ENCODE measurements at places on chromosomes 2 and 18. TPM values are rescaled to one million over a fixed set of nuclear protein-coding genes. Genes with fewer than 3 reads are reported as not detected.

GRCh38 chr2:134144651-134145050, 109.2 kb upstream of the MGAT5 start:
- no peaks in the 10 kb centered on the region for H3K36me3 ChIP-seq
- no peaks in the 10 kb centered on the region for H3K4me1 ChIP-seq
- H3K27me3 ChIP-seq = no peaks in the 10 kb centered on the region
- no peak overlapping the region for H3K4me3 ChIP-seq
- H3K27ac ChIP-seq = no peak overlapping the region
- no peak for DNase-seq

- no peaks in the 10 kb centered on the region for H3K27me3 ChIP-seq
- no peaks in the 10 kb centered on the region for H3K4me1 ChIP-seq
- no peaks in the 10 kb centered on the region for H3K36me3 ChIP-seq
- DNase-seq = no peak
Observed at GRCh38 chr2:116057538-116057937, 1615.1 kb downstream of the DPP10 start.

DNA sequence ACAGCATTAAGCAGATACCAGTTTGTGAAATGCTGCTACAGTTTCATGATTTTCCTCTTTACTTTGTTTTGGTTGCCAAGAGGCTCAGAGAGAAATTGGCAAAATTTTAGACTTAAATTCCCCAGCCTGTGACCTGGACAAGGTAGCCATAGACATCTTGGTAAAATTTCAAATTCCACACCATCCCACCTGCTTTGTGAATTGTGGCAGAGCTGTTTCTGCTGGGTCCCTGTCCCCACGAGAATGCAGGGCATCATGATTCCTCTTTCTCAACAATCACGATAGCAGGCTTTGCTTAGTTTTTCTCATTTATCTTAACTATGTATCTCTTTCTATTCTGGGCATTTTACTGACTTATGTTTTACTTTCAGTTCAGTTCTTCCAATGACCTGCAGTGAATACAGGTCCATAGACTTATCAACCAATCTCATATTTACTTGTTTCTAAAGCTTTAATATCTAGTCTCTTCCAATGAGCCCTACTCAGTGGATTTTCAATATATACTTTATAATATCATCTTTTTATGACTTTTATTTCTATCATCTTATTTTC, 351.6 kb downstream of the SOCS6 start:
- DNase-seq = no peak
- no peaks in the 10 kb centered on the region for H3K36me3 ChIP-seq
- H3K4me3 ChIP-seq = no peak overlapping the region
- H3K4me1 ChIP-seq = no peaks in the 10 kb centered on the region
- no peak overlapping the region for H3K27ac ChIP-seq

DNA sequence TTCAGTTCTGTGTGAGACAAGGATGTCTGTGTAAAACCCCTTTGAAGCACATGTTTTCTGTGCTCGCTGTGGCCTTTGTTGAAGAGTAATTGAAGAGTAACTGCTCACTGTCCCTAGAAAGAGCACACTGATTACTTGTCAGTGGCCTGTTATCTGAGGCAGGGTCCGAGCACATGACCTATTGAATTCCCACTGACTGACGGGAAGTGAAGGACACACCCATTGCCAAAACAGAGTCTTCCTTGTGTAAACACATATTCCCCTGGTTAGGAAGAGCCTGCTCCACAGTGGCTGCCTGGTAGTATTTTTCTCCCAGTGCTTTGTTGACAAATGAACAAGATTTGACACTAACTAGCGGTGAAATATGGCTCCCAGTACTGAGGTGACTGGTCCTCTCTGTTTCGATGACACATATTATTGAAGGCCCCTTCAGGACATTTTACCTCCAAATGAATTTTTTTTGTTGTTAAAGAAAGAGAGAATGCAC, 148.5 kb upstream of the GYPC start:
- no peaks in the 10 kb centered on the region for H3K36me3 ChIP-seq
- no peak for DNase-seq
- H3K4me3 ChIP-seq = no peak overlapping the region
- H3K27ac ChIP-seq = no peak overlapping the region
- H3K4me1 ChIP-seq = no peaks in the 10 kb centered on the region
- H3K27me3 ChIP-seq = peaks cover 2% of the 10 kb centered on the region

- no peak overlapping the region for H3K27ac ChIP-seq
- no peaks in the 10 kb centered on the region for H3K4me1 ChIP-seq
- no peaks in the 10 kb centered on the region for H3K36me3 ChIP-seq
Observed at GRCh38 chr18:55559739-55560138, 28.3 kb downstream of the TCF4 start.

- H3K4me3 ChIP-seq = no peak overlapping the region
- no peaks in the 10 kb centered on the region for H3K36me3 ChIP-seq
- DNase-seq = no peak
- no peaks in the 10 kb centered on the region for H3K4me1 ChIP-seq
- peaks cover 2% of the 10 kb centered on the region for H3K27me3 ChIP-seq
- no peak overlapping the region for H3K27ac ChIP-seq
Observed at GRCh38 chr2:109690822-109691541, 76.8 kb downstream of the SOWAHC start.

DNA sequence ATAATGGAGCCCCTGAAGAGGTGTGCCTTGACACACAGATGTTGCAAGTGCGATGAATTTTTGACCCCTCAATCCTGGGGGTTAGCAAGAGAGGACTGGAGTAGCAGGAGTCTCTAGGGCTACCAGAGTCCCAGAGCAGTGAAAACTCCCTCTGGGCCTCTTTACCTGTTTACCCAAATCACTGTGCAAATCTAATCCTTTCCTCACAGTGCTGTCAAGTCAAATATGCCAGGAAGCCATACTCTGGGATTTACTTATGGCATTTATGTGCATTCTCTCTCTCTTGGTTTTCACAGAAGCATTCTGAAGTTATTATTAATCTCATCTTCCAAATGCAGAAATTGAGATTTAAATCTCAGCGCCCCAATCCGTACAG, 62.0 kb downstream of the MOGAT1 start:
- no peak overlapping the region for H3K27ac ChIP-seq
- no peaks in the 10 kb centered on the region for H3K36me3 ChIP-seq
- H3K4me1 ChIP-seq = peaks cover 5% of the 10 kb centered on the region
- no peak for DNase-seq

DNA sequence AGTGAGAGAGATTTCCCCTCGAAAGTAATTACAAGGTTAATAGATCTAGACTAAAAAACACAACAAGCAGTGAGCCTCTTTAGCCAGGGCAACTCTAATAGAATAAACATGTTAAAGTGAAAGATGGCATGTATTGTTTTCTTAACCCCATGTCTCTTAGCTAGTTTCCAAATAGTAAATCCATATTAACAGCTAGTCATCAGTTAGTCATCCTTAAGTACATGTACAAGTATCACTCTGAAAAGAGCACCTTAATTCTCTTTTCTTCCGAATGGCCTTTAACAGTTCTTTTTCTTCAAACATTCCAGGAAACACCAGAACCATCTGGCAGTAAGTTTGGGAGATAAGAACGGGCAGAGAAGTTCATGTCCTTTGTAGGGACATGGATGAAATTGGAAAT, 1480.0 kb downstream of the LRP1B start:
- H3K36me3 ChIP-seq = no peaks in the 10 kb centered on the region
- no peaks in the 10 kb centered on the region for H3K4me1 ChIP-seq
- no peak for DNase-seq
- H3K4me3 ChIP-seq = no peak overlapping the region

DNA sequence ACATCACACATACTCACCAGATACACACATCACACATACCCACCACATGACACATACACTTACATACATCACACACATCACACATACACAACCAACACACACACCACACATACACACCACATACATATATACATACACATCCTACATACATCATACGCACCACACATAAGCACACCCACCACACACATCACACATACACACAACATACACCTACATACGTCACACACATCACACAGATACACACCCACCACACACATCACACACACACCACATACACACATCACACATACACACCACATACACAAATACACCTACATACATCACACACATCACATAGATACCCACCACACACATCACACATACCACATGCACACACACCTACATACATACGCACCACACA, 158.4 kb downstream of the NDUFA10 start:
- H3K4me3 ChIP-seq = no peak overlapping the region
- no peak for DNase-seq
- no peak overlapping the region for H3K27ac ChIP-seq
- H3K27me3 ChIP-seq = no peaks in the 10 kb centered on the region
- no peaks in the 10 kb centered on the region for H3K4me1 ChIP-seq

Gene C2orf81
- total RNA-seq = 1.9 TPM

Gene LHCGR
- total RNA-seq = not detected

Gene TBR1
- total RNA-seq = 0.05 TPM

All from activated T-helper 1 cell treated with anti-CD3 and anti-CD28 coated beads, Interleukin-12 subunit alpha, Interleukin-12 subunit beta, Interleukin-2, Interleukin-4 antibody, amounts not matched to agents 30 ng/mL and 10 ng/mL and 1 ng/mL, durations not matched to agents 14 hours and 24 hours and 36 hours (primary cell).